ENCODE measurements at places on chromosomes 6 and 20.
A peak's percentile ranks its signal among the peaks of the same experiment; 100 is the strongest.

DNA sequence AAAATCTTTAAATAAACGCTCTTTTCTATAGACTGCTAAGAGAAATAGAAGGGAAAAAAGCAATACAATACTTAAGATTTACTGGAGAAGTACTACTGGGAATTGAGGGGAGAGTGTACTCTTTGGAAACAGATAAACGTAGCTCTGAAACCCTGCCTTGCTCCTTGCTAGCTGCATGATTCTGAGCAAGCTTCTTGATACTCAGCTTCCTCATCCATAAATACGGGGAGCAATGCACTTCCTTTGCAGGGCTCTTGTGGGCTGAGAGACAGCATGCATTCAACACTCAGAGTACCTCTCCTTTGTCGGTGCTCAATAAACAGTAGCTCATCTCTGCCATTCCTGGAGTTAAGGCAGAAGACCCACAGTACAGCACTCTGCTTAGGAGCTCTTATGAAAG is 159.7 kb downstream of the BTBD9 start:
- no peak for DNase-seq
- H3K27ac ChIP-seq = no peak overlapping the region
- H3K4me3 ChIP-seq = no peak overlapping the region
- no peaks in the 10 kb centered on the region for H3K36me3 ChIP-seq
- peaks cover 62% of the 10 kb centered on the region for H3K4me1 ChIP-seq

- H3K27me3 ChIP-seq = no peaks in the 10 kb centered on the region
- peaks cover 31% of the 10 kb centered on the region for H3K4me1 ChIP-seq
- DNase-seq = no peak
- no peak overlapping the region for H3K4me3 ChIP-seq
- no peak overlapping the region for H3K27ac ChIP-seq
- no peaks in the 10 kb centered on the region for H3K36me3 ChIP-seq
Observed at GRCh38 chr20:50325651-50326050, 135.0 kb downstream of the CEBPB start.

GRCh38 chr20:17856024-17856564 is 112.5 kb downstream of the SNX5 start:
- no peak overlapping the region for H3K4me3 ChIP-seq
- no peak overlapping the region for H3K27ac ChIP-seq
- no peaks in the 10 kb centered on the region for H3K4me1 ChIP-seq
- H3K27me3 ChIP-seq = no peaks in the 10 kb centered on the region
- no peaks in the 10 kb centered on the region for H3K36me3 ChIP-seq

DNA sequence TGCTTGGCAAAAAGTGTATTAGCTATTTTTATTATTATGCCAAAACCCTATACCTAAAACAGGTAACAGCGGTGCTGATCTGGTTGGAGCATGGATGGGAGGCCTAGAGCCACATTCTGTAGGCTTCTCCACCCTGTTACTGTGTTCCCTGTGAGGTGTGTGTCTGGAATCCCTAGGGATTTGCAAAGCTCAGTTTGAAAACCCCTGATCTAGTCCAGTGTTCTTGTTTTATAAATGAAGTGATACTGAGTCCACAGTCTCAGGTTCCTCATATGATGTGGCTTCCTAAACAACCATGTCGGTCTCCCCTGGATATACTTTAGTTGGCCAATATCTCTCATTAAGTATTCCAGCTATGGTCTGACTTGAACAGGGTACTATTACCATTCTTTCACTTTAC is 16.3 kb downstream of the ACSS2 start:
- H3K36me3 ChIP-seq = peaks cover 15% of the 10 kb centered on the region
- no peak for DNase-seq
- H3K4me1 ChIP-seq = peaks cover 34% of the 10 kb centered on the region
- no peaks in the 10 kb centered on the region for H3K27me3 ChIP-seq
- H3K4me3 ChIP-seq = no peak overlapping the region
- peak overlapping the region; percentile 92 for H3K27ac ChIP-seq

- peaks cover 16% of the 10 kb centered on the region for H3K36me3 ChIP-seq
- H3K27ac ChIP-seq = no peak overlapping the region
- no peak for DNase-seq
Observed at GRCh38 chr20:10665791-10666190, 8.0 kb downstream of the JAG1 start.

- DNase-seq = no peak
- H3K36me3 ChIP-seq = no peaks in the 10 kb centered on the region
- H3K4me1 ChIP-seq = no peaks in the 10 kb centered on the region
- no peak overlapping the region for H3K4me3 ChIP-seq
Observed at GRCh38 chr20:61678437-61678836, 387.2 kb downstream of the TAF4 start.
